CD8-positive, alpha-beta memory T cell (primary cell): ENCODE measurements at places on chromosomes 5 and 9.
A peak's percentile ranks its signal among the peaks of the same experiment; 100 is the strongest.

GRCh38 chr5:39137819-39138451 lies 63.7 kb upstream of the RICTOR start:
- no peak for DNase-seq

GRCh38 chr5:85049020-85049419 lies 664.3 kb upstream of the EDIL3 start:
- DNase-seq: no peak

DNA sequence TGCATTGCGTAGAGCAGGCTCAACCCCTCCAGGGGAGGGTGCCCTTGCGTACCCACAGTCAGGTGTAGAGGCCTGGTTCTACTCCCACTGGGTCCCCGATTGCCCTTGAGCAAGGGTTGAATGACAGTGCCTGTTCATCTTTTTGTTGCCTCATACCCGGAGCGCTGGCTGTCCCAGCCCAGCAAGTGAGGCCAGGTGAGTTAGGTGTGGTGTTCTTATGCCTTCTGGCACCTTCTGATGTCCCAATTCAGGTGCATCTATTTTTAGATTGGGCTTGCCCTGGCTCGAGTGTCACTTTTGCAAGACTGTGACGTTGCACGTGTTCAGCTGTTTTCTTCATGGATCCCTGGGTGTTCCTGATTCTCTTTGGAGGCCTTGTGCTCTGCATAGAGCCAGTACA lies 257.8 kb downstream of the GOLPH3 start:
- no peak for DNase-seq

- no peak for DNase-seq
These were observed 244.4 kb downstream of the MAST4 start for GRCh38 chr5:66840511-66841013.

DNA sequence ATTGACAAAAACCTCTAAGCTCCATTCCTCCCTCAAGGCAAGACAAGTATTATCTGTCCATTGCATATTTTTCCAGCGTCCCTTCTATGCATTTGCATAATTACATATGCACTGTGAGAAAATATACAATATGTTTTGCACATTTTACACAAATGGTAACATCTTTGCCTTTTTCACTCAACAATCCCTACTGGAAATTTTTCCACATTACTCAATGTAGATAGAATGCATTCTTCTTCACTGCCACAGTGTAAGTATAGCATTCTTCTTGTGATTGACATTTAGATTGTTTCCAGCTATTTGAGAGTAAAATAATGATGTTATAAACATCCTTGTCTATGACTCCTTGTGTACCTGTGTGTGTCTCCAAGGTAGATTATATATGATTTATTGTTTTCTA lies 205.0 kb downstream of the SLIT3 start:
- DNase-seq: no peak

- no peak for DNase-seq
These were observed 30.2 kb downstream of the SREK1 start for GRCh38 chr5:66174338-66174737.

- peak; percentile 0 for DNase-seq
These were observed 80.6 kb downstream of the FBXO4 start for GRCh38 chr5:42005561-42006153.

DNA sequence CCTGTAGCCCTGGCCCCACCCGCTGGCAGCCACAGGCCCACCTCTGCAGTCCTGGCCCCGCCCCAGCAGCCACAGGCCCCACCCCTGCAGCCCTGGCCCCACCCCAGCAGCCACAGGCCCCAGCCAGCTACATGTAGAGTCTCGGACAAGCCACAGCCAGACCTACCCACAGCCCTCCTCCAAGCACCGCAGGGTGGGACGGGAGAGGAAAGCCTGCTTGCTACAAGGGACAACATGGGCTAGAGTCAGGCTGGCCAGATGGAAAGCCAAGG lies 49.5 kb upstream of the SARDH start:
- DNase-seq: no peak

DNA sequence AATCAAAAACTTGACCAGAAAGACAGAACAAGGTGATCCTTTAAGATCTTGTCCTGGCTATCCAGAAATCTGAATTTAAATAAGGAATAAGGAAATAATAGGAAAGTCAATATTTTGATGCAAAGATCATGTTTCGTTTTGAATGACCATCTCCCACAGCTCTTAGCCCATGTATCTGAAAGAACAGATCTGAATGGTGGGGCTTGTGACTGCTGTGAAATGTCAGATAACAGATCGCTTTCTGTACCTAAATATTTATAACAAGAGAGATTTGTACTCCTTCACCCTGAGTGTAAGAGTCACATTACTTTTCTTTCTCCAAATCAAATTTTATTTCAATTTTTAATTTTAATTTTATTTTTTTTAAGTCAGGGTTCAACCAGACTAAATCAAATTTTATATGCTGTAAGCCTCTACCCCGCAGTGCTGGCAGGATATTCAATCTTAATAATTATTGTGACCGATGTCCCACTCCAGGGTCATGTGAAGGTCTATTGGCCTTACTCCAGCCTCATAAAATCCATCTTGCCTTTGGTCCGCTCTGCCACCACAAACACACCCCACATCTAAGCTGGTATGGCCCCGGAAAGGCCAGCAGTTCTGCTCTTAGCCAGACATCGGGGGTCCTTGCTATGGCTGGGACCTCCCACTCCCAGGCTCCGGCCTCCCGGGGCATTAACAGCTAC lies 7.0 kb upstream of the SLC26A2 start:
- DNase-seq: no peak

- no peak for DNase-seq
These were observed 51.1 kb downstream of the FNIP1 start for GRCh38 chr5:131745703-131746102.

- no peak for DNase-seq
These were observed 178.9 kb downstream of the SREK1 start for GRCh38 chr5:66322786-66323528.
